ENCODE measurements at places on chromosomes 3 and 15. TPM values are rescaled to one million over a fixed set of nuclear protein-coding genes. Genes with fewer than 3 reads are reported as not detected.

DNA sequence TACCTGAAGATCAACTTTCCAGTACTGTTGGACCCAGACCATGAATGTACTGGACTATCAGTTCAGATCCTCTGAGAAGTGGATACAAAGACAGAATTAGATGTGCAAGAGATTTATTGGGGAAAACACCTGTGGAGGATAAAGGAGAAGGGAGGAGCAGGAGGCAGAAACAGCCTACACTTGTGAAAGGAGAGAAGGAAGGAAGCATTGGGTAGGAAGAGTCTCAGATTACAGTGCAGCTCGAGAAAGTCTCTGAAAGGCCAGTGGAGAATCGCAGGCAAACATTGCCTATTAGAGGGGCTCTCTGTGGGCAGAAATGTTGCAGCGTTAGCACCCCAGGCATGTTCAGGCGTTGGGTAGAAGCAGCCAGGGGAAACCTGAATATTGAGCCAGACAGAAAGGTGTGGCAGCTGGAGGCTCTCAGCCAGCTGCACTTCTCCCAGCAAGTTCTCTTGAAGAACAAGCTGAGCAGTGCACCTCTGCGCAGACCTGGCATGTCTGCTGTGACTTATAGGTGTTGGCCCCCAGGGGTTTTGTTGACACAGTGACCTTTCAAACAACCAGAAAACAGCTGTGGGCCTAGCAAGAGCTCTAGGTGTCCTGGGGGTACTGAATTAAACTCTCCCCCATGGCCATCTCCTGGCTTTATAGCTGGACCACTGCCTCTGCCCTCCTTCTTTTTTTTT, 7.0 kb downstream of the CHST14 start:
- DNase-seq = peak; percentile 44

- DNase-seq = peak; percentile 61
Observed at GRCh38 chr15:41241221-41241964, 10.3 kb downstream of the CHP1 start.

DNA sequence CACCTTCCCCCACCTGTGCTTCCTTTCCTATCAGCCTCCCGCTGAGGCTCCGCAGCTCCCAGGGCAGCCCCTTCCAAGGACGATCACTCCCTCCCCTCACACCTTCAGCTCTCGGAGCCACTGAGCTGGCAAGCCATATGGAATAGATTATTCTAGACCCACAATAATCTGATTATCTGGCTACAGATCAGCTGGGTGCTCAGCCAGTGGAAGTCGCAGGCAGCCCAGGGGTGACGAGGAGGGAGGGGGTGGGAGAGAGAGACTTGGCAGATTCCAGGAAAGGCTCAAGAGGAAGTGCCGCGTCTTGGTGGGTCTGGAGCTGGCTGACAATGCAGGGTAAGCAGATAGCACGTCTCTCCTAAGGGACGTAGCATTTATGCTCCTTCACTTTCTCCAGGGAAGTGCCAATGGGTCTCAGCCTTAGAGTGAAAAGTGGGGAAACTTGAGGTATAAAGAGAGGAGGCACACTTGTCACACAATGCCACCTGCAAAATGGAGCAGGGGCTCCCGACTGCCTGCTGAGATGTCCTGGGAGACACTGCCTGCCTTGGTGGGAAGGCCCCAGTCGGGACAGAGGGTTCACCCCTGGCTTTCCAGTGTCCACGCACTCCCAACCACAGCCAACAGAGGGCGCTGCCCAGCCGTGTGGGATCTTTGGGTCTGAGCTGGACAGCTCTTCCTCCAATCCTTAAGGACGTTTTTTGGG, 9.4 kb upstream of the MESP1 start:
- DNase-seq = peak; percentile 82

- DNase-seq = no peak
Observed at GRCh38 chr3:160720123-160720746, 35.8 kb upstream of the PPM1L start.

DNA sequence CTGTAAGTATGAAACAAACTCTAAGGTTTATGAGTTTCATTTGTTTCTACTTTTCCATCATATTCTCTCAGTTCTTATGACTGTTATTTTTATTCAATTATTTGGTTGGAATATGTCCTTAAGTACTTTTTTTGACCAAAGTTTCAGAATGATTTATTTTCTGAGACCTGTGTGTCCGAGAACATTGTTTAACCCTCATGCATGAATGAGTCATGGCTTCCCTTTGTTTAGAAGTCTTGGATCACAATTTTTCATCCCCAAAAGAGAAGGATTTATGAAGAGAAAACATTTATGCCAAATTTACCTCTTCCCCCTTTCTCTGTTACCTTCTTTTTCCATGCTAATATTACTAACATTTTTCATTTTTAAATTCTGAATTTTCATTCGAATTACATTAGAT, 518.0 kb upstream of the NR2F2 start:
- DNase-seq = no peak

- peak; percentile 15 for DNase-seq
Observed at GRCh38 chr3:156298938-156299337, 178.6 kb downstream of the KCNAB1 start.

- peak; percentile 92 for DNase-seq
Observed at GRCh38 chr15:90174140-90174875, 26.8 kb upstream of the SEMA4B start.

DNA sequence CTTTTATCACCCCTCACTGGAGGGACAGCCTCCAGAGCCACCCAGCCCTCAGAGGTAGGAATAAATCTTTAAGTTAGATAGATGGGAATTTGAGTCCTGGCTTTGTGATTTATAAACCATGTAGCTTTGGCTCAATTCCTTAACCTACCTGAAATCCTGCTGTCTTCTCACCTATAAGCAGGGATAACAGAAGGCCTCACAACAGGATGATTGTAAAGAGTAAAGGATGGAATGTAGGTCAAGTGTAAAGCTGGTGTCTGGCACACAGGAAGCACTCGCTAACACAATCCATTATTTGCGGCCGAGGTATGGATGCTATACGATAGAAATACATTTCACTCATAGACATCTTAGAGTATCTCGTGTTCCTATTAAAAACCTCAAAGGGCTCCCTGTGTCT, 162.9 kb upstream of the LRTM1 start:
- no peak for DNase-seq

DNA sequence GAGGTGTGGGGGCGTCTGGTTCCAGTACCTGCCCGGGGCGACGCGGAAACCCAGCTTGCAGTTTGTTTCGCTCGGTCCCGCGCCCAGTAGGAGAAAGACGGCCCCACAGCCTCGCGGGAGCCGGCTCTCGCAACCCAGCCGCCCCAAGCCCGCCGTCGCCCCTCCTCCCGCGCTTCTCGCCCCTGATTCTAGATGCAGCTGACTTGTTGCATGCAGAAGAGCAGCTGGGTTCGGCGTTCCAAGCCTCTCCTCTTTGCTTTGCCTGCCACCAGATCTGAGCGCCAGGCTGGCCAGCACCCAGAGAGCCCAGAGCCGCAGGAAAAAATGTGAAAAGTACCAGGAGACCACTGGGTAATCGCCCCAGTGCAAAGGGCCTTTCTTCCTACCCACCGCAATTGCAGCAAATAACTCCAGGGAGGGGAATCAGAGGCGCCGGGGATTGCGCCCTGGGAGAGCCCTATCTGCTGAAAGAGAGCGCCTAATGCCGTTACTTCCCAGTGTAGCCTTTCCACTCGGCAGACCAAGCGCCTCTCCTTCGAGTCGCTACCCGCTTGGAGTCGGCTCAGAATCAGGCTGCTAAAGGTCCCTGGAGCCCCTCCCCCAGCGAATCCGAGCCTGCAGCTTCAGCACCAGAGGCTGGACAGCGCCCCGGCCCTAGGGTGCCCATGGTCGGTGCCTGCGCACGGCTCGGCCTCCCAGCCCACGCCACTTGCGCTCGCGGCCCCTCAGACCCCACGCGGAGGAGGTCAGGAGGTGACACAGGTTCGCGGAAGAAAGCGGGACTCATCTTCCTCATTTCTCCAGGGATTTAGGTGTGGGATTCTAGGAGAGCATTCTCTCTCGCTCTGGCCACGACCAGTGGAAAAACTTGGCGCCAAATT, 15.7 kb upstream of the AEN start:
- peak; percentile 64 for DNase-seq

DNA sequence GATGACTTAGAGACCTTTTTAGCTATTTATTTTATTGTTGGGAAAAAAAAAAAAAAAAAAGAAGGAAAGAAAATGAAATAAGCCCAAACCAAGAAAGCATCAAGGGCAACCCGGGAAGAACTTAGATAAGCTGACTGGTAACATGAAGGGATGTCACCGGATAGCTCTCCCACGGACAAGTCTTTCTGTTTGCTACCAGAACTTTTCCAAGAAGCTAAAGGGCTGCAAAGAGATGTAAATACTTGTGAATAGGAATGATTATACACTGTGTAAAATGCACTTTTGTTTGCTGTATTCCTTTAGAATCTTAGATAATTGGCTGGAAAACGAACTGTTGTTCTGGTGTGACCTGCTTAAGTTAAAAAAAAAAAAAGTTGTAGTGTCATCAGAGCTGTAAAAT, 2.8 kb downstream of the FOXB1 start:
- no peak for DNase-seq

GRCh38 chr3:46400000-46400734, 6.7 kb downstream of the CCR5AS start:
- DNase-seq = no peak

- DNase-seq = no peak
Observed at GRCh38 chr3:81876826-81877225, 115.4 kb upstream of the GBE1 start.

DNA sequence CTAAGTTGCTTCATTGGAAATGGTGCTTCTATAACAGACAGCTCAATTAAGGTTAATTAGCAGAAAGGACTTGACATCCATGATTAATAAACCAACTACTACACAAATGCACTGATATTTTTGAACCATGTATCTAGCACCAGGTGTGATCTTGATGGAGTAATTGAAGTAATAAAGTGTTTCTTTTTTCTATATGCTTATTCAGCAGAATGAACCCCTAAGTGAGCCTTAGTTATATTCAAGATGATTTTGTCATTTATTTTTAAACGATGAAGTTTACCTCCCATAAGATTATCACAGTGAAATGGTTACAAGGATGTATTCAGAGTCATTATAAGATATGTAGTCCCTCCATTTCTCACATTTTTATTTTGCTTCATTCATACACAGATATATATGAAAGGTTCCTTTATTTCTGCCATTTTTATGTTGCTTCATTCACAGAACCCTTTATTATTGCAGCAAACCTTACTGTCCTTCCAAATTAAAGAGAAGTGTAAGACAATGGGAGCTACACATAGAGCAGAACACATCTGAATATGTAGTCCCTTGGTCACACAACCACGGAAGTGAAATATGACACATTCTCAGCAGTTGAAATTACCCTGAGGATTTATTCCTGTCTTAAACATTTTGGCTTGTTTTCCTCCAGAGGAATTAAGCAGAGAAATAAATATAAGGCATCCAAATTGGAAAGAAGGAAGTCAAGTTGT, 295.0 kb downstream of the RAP2B start:
- no peak for DNase-seq

- DNase-seq = no peak
Observed at GRCh38 chr15:69535101-69535638, 82.6 kb downstream of the RPLP1 start.

DNA sequence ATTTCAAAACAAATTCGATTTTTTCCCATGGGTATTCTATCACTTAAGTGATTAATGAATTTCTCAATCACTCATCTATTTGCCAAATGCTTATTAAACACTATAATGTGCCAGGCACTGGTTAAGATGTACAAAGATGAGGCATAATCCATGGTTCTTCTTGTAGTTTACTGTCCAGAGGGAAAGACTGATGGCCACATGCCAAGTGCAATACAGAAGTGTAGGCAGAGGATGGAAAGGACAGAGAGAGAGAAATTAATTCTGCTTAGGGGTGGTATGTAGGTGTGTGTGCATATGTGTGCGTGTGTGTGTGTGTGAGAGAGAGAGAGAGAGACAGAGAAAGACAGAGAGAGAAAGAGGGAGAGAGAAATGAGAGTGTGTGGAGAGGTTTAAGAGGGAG, 120.8 kb upstream of the CCNL1 start:
- no peak for DNase-seq

DNA sequence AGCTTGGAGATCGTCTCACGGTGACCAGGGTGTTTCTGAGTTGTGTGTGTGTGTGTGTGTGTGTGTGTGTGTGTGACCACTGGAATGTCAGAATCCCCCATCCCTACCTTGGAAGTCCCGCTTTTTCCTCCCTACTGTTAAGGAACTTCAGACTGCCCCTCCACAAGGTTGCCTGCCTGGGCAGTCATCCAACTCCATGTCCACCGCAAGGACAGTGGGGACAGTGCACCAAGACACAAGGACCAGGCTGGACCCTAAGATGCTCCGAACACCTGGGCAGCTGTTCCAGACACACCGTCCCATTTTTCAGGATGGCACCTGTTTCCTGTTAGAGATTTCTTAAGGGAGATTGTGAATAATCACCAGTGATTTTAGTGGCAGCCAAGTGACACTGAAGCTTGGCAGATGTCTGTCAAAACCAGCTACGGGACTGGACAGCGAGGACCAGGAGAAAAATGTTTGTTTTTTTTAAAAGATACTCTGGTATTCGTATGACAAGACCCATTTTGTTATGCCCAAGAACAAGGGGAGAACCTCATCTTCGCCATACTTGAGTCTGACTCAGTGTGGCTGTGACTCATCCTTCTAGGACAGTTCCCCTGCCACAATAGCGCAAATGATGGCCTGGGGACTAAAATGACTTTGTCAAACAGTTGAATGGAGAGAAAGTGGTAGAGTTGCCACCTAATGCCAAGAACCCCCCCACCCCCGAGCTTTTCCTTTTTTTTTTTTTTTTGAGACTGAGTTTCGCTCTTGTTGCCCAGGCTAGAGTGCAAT, 15.5 kb downstream of the PAQR9 start:
- DNase-seq = no peak

- DNase-seq = peak; percentile 32
Observed at GRCh38 chr3:51384055-51384725, 901 bp upstream of the MANF start.

- DNase-seq = no peak
Observed at GRCh38 chr3:42801784-42802183, 2.5 kb downstream of the HIGD1A start.

- DNase-seq = no peak
Observed at GRCh38 chr3:126152901-126153694, 27.3 kb downstream of the ALDH1L1 start.

- DNase-seq = no peak
Observed at GRCh38 chr15:67564021-67564967, 21.8 kb downstream of the MAP2K5 start.

The EFCAB12 gene
- 1.3 TPM for total RNA-seq

The CCDC14 gene
- total RNA-seq = 23.1 TPM

The SUCNR1 gene
- 0.33 TPM for total RNA-seq

The GUCA1C gene
- total RNA-seq = 0.99 TPM

The LSMEM2 gene
- not detected for total RNA-seq

The CPNE9 gene
- total RNA-seq = not detected

The ST6GAL1 gene
- total RNA-seq = 10.2 TPM

The CCDC9B gene
- 17.1 TPM for total RNA-seq

The IL17RB gene
- total RNA-seq = 16.5 TPM

The STRA6 gene
- total RNA-seq = not detected

The FBLN2 gene
- 54.7 TPM for total RNA-seq

The ACKR4 gene
- total RNA-seq = 2.0 TPM

The CP gene
- total RNA-seq = 11.5 TPM

The CGNL1 gene
- total RNA-seq = 24.7 TPM

The MEGF11 gene
- not detected for total RNA-seq

The SNX4 gene
- 38.4 TPM for total RNA-seq

The NR1I2 gene
- total RNA-seq = not detected

The CGGBP1 gene
- total RNA-seq = 44.4 TPM

The CEP97 gene
- total RNA-seq = 3.3 TPM

All from body of pancreas (tissue), 4 donors.